Effector memory CD4-positive, alpha-beta T cell (primary cell): ENCODE measurements at places on chromosomes 5 and 9.

GRCh38 chr9:103615994-103616393 lies 478.1 kb upstream of the SMC2 start:
- DNase-seq = no peak

DNA sequence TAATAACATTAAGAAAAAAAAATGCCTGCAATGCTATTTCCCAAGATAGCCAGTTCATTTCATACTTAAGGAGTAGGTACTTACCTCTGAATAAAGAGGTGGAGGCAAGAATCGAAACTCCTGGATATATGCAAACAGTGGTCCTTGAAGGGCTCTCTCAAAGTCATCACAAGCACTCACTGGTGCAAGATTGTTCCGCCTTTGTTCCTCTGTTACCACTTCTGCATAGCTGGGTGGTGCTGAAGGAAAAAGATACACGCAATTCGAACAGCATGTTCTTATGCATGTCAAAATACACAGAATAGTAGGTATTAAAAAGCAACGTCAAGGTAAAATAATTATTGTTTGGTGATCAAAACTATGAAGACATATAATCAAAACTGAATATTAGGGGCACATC lies 9.5 kb downstream of the ARRDC3 start:
- no peak for DNase-seq

DNA sequence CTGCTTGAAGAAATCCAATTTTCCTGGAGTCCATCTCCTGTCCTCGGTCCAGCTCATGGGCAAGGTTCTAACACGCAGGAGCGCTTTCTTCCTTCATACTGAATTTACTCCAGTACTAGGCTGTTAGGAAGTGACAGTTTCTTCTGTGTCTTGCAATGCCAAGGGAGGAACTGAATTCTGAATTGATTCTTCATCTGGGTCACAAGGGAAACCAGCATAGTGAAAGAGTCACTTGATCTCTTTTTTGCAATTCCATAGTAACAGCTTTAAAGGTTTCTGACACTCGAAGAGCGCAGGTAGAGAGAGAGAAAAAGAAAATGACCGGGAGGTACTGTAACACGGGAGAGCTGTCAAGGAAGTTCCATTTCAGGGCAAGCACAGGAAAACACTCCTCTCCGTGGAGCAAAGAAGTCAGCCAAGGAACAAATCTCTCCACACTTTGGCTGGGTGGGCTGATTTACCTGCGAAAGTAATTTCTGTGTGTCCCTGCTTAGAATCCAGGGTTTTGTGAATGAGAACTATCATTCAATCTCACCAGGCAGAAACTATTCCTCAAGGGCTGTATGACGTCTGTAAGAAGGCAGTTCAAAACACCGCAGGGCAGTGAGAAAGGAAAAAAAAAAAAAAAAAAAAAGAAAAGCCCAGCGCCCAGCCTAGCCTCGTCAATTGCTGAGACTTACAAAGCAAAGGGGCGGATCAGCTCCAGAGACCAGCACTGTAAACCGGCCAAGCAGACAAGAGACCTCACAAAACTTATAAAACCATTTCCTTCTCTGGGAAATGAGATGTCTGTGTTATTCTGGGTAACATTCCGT lies 617.8 kb downstream of the PDE4D start:
- DNase-seq = no peak

GRCh38 chr9:134288746-134289145 lies 37.5 kb upstream of the RXRA start:
- DNase-seq = no peak

DNA sequence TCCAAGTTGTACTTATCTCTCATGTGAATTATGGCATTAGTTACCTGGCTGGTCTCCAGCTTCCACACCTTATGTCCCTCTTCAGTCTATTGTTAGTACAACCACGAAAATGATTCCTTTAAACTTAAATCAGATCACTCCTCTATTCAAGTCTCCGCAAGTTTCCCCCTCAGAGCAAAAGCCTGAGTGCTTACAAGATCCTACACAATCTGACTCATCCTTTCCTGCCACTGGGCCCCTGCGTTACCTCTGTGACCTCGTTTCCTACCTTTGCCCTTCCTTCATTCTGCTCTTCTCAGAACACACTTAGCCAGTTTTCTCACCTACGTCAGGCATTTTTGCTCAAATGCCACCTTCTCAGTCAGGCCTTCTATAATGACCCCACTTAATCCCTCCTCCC lies 45.1 kb upstream of the GLIS3 start:
- no peak for DNase-seq

DNA sequence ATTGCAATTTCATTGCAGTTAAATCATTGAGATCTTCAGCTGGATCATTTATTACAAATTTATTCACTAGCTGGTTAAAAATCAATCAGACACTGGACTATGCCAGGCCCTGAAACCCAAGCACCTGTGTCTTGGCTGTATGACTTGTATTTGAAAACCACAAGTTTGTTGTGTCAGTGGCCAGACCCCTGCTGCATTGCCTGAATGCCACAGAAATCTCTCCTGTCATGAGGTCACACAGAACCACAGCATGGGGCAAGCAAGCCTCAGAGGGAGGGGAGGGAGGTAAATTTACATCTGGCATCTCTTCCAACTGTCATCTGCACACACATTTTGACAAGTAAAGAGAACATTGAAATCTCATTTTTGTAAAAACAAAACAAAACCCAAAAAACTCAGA lies 90.0 kb downstream of the ARRDC3 start:
- DNase-seq = no peak

DNA sequence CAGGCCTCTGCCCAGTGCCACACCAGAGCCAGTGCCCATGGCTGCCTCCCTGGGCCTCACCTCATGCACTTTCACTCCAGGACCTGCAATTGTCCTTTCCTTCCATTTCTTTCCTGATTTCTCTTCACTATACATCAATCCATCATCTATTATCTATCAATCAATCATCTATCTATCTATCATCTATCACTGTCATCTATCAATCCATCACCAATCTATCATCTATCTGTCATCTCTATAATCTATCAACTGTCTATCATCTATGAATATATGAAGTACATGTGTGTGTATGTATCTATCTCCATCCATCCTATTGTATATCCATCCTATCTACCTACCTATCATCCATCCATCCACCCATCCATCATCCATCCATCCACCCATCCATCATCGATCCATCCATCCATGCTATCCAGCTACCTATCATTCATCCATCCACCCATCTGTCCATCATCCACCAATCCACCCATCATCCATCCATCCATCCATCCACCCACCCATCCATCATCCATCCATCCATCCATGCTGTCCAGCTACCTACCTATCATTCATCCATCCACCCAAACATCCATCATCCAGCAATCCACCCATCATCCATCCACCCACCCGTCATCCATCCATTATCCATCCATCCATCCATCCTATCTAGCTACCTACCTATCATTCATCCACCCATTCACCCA lies 26.9 kb downstream of the SLC6A3 start:
- no peak for DNase-seq

- DNase-seq = no peak
These were observed 30.8 kb downstream of the ANKRD33B start for GRCh38 chr5:10594591-10595210.

- no peak for DNase-seq
These were observed 182.9 kb upstream of the MAP1B start for GRCh38 chr5:71924325-71924724.

DNA sequence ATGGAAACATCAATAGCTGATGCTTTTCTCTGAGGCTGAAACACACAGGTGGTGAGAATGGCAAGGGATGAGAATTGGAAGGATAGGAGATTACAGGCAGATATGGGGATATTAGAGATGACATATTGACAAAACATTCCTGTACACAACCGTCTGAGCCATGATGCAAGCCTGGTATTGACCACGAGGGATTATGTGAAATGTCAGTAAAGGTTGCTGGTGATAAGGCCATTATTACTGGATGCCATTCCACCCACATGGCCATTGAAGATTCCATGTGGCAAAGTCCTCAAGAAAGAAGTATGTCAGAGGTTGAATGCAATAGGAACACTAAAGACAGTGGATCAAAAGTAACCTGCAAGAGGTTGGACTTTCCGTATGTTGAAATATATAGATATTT lies 15.7 kb downstream of the GRAMD2B start:
- no peak for DNase-seq

DNA sequence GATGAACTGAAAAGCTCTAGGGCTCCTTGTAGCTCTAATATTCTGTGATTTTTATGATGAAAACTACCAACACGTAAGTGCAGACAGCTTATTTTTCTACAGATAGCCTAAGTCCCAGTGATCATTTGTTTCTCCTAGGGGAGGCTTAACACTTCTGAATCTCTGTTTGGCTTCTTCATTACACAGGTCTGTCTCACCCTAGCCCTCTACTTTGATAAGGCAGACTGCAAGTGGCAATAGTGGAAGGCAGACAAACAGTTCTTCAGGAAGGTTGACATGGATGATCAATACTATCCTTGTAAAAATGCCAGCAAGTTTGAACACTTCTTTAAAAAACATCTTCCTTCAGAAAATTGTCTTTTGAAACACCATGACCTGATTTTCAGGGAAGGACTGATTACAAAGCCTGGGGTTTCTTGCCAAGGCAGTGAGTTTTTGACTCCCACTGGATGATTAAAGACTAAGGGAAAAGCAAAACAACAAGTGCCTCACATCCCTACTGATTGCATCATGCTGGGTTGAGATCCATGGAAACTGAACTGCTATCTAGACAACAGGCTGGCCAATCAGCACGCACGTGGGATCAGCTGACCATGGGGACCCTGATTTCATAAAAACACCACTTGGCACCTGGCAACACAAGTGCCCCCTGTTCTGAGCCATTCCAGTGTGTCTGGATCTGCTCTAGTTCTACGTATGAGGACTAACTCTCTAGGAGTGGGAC lies 212.2 kb downstream of the SMARCA2 start:
- DNase-seq = no peak

DNA sequence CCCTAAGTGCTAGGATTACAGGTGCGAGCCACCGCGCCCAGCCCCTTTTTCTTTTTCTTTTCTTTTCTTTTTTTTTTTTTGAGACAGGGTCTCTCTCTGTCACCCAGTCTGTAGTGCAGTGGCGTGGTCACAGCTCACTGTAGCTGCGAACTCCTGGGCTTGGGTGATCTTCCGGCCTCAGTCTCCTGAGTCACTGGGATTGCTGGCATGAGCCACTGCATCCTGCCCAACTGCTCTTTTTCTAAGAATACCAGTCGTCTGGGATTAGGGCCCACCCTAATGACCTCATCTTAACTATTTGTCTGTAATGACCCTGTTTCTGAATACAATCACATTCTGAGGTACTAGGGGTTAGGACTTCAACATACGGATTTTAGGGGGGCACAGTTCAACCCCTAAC lies 34.1 kb upstream of the NANS start:
- no peak for DNase-seq

GRCh38 chr9:113179839-113180238 lies 29.0 kb downstream of the SLC31A2 start:
- DNase-seq = no peak

GRCh38 chr5:128376577-128376976 lies 161.5 kb downstream of the FBN2 start:
- DNase-seq = no peak

DNA sequence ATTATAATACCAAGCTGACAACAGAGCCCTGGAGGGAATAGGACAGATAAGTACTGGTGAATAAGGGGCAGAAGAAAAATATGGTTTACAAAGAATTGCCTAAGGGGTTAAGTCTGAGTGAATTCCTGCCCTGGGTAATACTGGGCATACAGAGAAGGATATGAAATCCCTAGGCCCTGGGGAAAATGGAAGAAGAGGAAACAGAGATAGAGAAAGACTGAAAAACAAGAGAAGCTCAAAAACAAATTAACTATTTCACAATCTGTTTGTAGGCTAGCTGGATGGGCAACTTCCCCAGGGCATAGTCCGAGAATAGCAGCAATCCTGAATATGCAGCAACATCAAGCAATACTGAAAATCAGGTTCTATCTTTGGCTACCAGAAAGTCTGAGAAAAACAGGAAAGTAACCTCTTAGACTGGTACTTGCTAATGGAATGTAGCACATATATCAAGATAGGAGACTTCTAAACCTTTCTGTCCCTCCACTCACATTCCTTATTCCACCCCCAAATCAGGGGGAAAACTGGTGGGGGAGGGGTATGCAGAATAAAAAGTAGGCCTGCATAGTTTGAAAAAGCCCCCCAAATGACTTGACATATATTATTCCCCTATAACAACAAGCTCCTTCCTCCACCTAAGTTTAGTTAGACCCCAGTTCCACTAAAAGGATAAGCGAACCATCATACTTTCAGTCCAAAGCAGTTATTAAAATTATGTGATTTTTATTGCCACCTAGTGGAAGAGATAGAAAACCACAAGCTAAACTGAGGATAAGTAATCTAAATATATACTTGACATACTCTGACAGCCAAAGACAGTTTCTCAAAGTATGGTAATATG lies 20.6 kb downstream of the SLC38A9 start:
- no peak for DNase-seq

DNA sequence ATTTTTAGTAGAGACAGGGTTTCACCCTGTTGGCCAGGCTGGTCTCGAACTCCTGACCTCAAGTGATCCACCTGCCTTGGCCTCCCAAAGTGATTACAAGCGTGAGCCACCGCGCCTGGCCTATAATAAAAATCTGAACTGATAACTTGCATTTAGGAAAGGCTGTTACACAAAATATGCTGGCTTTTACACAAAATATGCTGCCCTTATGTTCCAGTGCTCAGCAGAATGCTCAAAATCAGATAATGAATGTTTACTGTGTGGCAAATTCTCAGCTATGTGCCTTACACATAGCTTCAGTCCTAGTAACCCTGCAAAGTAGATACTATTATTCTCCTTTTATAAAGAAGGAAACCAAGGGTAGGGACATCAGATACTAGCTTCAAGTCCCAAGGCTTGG lies 141.3 kb upstream of the MSX2 start:
- no peak for DNase-seq

GRCh38 chr9:68595868-68596267 lies 55.2 kb upstream of the TMEM252 start:
- no peak for DNase-seq

GRCh38 chr5:36389245-36389644 lies 87.5 kb upstream of the RANBP3L start:
- DNase-seq = no peak

DNA sequence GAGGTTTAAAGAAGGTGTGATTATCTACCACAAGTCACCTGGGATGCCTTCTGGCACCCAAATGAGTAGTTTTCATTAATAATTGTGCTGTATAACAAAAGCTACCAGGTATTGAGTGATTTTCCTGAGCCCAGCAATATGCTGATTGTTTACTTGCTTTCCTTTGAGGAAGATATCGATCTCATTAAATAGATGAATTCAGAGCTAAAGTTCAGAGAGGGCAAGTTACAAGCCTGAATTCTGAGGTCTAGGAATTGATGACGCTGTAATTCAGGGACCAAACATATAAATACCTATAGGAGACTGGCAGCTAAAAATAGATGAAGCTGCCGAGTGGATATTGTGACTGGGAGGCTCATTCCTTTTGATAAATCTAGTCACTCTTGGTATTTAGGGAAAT lies 1.1 kb downstream of the ERCC6L2 start:
- DNase-seq = no peak

- no peak for DNase-seq
These were observed 198.6 kb upstream of the SH3GL2 start for GRCh38 chr9:17380126-17380861.

GRCh38 chr5:4337519-4337918 lies 741.9 kb downstream of the IRX1 start:
- DNase-seq = no peak
